BE2C (cell line): ENCODE measurements at places on chromosomes 4 and X.

GRCh38 chr4:185941461-185941860 is 127.5 kb upstream of the TLR3 start:
- no peak for DNase-seq

DNA sequence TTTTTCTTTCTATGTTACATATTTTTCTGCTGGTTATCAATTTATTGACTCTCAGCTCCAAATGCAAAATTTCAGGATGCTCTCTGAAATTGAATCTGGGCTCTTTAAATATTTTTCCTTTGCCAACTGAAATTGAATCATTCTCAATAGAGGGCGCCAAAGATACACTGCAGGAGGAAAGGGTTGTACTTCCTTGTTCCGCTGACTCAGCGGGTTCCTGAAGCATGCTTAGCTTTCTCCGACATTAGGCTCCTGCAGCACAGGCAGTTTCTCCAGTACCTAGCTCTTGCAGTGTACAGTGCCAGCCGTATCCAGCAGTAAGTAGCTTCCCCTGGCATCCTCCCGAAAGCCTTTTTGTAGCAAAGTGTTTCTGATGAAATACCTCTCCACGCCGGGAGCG is 28.8 kb upstream of the CFAP47 start:
- peak; percentile 64 for DNase-seq

DNA sequence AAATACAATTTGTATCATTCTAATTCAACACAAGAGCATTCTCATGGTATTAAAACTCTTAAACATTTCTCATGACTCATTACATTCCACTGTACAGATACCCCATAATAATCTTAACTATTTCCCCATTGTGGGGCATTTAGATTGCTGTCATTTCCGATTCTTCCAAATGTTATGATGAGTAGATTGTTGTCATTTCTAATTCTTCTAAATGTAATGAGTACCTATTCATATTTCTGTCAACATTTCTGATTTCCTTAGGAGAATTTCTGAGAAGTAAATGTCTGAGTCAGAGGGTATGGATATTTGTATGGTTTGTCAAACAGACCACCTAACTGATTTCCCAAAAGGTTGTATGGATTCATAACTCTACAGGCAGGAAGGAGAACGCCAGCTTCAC is 8.3 kb downstream of the S100G start:
- DNase-seq, result no peak

GRCh38 chr4:138494931-138495330 is 252.8 kb upstream of the SLC7A11 start:
- no peak for DNase-seq

DNA sequence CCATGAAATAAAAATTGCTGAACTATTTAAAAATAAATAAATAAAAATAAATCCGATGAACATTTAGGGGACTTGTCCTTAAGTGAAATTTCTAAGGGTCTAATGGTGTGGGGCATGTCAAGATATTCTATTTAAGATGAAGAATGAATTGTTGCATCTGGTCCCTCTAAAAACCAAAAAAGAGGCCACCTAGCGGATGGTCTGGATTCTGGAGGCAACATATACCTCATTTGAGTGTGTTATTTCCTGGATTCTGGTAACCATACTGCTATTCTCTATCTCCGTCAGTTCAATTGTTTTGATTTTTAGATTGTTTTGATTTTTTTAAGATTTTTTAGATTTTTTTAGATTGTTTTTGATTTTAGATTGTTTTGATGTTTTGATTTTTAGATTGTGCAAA is 28.3 kb downstream of the AGTR2 start:
- no peak for DNase-seq

GRCh38 chrX:50771382-50771781 is 42.6 kb downstream of the SHROOM4 start:
- DNase-seq, result no peak

DNA sequence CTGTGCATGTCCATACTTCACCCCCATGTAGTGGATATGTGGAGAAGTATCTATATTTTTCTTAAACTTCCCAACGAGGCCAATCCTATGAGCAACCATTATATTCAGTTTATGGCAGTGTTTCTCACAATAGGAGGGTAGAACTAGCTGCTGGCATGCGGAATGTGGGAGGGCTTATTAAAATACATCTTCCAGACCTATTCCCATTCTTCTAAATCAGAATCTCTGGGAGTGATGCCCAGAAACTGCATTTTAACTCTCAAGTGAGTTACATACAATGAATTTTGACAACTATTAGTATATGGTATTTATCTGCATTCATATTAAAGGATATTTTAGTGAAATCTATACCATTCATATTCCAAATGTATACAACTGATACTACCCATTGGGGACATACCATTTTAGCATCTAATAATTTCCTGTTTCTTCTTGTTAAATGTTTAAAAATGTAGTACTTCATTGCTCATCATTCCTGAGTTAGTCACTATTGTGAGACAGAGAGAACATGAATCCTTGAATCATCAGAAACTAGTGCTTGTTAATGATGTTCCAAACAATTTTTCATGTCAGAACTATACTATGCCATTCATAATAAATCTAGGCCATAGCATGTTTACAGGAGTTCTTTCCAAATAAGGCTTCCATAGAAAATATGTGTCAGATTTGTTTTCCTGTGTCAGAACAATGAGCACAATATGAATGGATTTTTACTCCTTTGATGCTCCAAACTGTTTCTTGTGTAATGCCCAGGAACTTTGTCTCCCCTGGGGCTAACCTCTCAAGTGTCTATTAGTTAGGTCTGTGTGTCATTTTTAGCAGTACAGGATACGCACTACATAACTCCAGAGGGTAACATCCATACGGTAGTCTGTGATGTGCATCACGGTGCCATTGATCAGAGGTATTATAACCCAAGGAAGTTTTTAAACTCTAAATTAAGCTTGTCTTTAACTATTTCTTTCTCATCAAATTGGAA is 198.8 kb upstream of the BMP3 start:
- no peak for DNase-seq

GRCh38 chr4:159090255-159090654 is 12.6 kb upstream of the RAPGEF2 start:
- no peak for DNase-seq

DNA sequence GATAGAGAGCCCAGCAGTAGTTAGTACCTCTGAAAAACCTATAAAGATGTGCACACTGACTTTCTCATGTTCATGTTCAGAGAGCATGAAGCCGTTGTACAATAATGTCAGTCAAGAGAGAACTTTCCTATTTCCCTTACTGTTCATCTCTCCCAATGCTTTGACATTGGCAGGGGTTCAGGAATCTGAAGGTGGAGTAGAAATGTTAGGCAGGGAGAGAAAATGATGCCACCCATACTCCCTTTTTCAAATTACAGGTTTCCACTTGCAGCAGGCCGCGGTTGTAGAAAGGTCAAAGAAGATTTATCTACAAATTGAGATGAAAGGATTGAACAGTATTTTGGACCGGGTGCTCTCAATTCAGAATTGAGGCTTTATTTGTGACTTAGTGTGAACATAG is 84.3 kb downstream of the DCAF8L2 start:
- no peak for DNase-seq

- no peak for DNase-seq
These were observed 857.2 kb upstream of the INTU start for GRCh38 chr4:126775485-126776106.

DNA sequence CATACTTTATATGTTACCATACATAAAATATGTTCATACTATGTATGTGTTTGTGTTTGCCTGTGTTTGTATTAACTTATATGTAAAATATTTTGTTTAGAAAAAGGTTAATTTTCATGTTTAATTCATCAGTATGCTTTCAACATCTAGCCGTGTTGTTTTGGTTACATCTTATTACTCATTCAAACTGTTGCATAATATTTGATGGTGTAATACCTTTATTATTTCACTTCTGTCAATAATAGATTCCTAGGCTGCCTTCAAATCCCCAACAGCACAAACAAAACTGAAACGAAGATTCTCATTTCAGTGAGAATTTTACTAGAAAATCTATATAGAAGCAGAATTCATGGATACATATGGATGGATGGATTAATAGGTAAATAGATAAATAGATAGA is 462.3 kb upstream of the ADGRL3 start:
- no peak for DNase-seq
